Right cardiac atrium (tissue), 5 donors: ENCODE measurements at places on chromosomes 7 and 10.

DNA sequence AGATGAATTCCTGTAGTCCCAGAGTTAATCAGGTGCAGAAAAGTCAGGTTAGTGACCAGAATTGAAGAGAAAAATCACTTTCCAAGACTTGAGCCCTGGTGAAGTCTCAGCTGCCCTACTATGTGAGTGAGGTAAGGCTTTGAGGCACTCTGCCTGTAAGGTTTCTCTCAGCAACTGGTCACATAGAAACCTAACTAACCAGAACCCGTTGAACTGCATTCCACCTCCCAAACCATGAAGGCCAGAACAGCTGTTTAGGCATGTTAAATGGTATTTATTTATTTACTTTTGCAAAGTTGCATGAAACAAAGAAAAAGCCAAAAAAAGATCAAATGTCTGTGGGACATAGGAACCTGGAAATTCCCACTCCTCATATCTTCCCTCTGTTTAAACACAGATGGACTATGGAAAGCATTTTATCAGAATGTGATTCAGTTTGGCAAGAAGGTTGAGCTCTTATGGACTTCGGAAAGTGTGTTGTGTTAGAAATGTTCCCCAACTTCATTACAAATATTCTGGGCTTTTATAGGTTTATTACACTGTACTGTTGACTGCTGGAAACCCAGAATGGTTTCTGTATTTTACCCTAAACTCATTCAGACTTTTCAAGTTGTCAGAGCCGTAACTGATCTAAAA, 12.8 kb upstream of the GPR85 start:
- DNase-seq, result no peak

DNA sequence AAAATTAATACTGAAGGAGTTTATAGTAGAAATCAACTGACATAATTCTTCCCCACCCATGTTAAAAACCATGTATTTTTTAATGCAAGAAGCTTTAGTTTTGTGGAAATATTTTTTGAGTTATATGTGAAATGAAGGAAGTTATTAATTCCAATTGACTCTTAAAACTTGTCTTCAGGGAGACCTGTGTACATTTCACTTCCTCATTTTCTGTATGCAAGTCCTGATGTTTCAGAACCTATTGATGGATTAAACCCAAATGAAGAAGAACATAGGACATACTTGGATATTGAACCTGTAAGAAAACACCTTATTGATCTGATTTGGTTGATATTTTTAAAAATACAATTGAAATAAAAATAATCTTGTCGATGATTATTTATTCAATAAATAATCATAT, 33.3 kb downstream of the CD36 start:
- DNase-seq, result no peak

DNA sequence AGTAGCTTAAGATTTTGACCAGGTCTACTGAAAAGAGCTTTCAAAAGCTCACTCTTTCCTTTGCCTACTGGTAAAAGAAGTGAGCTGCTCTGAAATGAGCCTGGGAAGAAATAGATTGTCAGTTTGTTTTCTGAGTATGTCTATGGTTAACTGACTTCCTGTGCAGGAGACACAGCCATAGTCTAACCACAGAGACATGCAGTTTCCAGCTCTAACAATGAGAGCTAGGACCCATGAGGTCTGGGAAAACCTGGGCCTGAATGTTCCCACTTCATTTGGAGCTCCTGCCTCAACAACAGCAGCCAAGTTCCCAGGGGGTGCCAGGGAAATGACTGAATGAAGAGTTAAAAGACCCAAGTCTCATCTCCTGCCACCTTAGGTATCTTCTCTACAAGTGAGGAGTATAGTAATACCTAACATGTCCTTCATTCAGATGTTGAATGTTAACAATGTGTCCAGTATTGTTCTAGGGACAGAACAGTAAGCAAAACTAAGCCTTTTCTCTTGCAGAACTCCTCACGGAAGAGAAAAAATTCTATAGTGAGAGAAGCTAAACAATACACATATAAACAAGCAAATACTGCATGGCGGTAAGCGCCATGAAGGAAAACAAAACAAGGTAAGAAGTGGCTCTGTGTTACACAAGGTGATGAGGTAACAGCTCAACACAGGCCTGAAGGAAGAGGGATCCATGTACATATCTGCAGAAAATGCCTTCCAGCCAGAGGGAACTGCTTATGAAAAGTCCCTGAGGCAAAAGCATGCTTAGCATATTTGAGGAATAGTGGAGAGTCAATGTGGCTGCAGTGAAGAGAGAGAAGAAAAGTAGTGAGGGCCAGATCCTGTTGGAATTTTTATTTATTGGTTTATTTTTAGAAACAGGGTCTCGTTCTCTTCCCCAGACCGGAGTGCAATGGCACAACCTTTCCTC, 26.4 kb upstream of the ANKRD1 start:
- no peak for DNase-seq

GRCh38 chr7:94351703-94352102, 43.0 kb upstream of the COL1A2 start:
- no peak for DNase-seq

DNA sequence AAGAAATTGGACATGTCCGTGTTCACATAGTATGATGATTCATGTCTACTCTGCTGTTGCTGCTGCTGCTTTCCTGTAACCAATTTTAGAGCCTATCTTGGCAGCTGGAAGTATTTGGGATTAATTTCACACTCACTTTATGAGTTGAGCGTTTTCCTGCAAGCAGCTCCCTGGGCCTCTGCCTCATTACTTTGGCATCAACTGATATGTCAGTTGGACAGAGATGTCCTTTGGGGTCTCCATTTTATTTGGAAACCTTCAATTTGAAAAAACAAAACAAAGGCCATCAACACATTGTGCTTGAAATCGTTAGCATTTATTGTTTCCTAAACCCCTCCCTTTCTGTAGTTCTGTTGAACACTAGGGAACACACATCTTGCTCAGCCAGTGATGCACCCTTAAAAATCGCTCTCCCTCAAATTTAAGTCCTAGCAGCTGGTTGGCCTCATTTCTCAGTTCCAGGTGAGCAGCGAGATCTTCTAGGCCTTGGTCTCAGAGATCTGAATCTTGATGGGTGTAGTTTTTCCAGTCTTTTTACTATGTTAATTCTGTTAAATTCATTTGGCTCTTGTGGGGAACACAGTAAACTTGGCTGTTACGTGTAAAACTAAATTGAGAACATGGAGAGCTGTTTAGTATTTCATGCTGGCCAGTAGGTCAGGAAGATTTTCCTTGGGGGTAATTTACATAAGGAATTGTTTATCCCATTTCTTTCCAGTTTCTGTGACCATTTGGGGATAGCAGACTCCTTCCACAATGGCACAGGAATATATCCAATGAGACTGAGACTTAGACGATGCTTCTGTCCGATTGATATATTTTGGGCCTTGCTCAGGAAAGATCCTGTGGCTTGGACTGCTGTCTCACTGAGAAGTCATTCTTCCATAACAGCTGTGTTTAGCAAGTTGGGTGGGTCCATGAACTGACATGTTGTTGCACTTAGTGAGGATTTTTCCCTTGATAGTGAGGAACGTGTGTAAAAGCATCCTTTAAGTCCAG, 371.6 kb downstream of the BBS9 start:
- no peak for DNase-seq

DNA sequence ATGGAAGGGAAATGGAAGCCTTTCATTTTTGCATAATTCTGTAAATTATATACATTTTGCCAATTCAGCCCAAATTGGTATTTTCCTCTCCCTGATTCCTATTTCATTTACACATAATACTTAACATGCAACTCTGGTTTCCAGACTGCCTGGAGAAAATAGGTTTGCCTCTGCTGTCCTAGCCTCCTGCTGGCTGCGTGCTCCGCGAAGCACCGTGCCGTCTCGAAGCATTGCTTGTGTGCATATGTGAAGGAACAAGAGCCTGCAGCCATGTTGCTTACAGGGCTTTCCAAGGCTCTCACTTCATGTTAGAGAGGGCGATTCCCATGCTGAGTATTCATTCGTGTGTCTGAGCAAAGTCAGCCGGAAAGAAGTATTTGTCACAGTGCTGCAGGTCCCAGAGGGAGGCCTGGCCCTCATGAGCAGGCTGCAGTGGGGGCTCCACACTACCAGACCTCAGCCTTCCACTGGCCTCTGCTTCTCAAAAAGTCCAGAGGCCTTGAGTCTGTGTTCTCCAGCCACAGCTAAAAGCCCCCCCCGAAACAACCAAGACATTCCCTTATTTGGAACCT, 66.5 kb downstream of the CLRN3 start:
- no peak for DNase-seq
